Mesothelial cell of epicardium (in vitro differentiated cells): ENCODE measurements at places on chromosomes 2 and 18. TPM values are rescaled to one million over a fixed set of nuclear protein-coding genes. Genes with fewer than 3 reads are reported as not detected.

REV1 gene
- 52.5 to 58.7 TPM (median 53.3 TPM) in 3 replicates for total RNA-seq

FIGLA gene
- not detected in 3 replicates for total RNA-seq

MARCHF7 gene
- total RNA-seq: 128 to 133 TPM (median 131 TPM) in 3 replicates

KATNAL2 gene
- total RNA-seq: 7.0 to 8.9 TPM (median 8.9 TPM) in 3 replicates

XPO1 gene
- 197 to 219 TPM (median 214 TPM) in 3 replicates for total RNA-seq

TSPYL6 gene
- not detected in 3 replicates for total RNA-seq

DSG2 gene
- total RNA-seq: 98.0 to 102 TPM (median 98.4 TPM) in 3 replicates

GPR55 gene
- not detected in 3 replicates for total RNA-seq

GRCh38 chr2:6999211-6999877 is 82.1 kb downstream of the RNF144A start:
- H3K4me1 ChIP-seq: peaks cover 9% of the 10 kb centered on the region
- no peak overlapping the region for H3K4me3 ChIP-seq
- H3K27ac ChIP-seq: peak overlapping the region; percentile 59
- DNase-seq: no peak

DNA sequence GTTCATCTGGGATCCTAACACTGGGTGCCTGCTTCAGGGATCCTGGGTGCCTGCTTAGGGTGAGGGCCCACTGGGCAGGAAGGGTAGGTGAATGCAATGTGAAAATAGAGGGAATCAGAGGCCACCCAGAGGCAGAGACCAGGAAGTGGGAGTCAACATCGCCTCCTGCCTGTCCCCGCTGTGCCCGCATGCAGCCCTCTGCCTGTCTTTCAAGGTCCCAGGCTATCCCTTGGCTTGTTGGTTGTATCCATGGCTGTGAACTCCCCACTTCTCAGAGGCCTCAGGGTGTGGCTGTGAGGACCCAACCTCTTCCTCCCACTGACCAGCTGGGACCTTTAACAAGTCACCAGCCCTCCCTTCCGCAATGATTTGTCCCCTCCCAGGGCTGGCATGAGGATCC is 26.5 kb downstream of the PSD4 start:
- H3K27me3 ChIP-seq: no peaks in the 10 kb centered on the region
- peaks cover 7% of the 10 kb centered on the region for H3K4me1 ChIP-seq
- no peak for DNase-seq
- peak overlapping the region; percentile 73 for H3K4me3 ChIP-seq
- H3K27ac ChIP-seq: no peak overlapping the region
- H3K36me3 ChIP-seq: no peaks in the 10 kb centered on the region

GRCh38 chr2:223860809-223861738 is 23.7 kb upstream of the AP1S3 start:
- H3K27me3 ChIP-seq: no peaks in the 10 kb centered on the region
- DNase-seq: no peak
- no peak overlapping the region for H3K4me3 ChIP-seq
- H3K4me1 ChIP-seq: peaks cover 5% of the 10 kb centered on the region
- H3K27ac ChIP-seq: no peak overlapping the region

GRCh38 chr2:11750422-11750821 is 4.0 kb downstream of the LPIN1 start:
- no peaks in the 10 kb centered on the region for H3K36me3 ChIP-seq
- H3K4me3 ChIP-seq: no peak overlapping the region
- DNase-seq: no peak
- H3K27me3 ChIP-seq: no peaks in the 10 kb centered on the region
- peak overlapping the region; percentile 62 for H3K27ac ChIP-seq

DNA sequence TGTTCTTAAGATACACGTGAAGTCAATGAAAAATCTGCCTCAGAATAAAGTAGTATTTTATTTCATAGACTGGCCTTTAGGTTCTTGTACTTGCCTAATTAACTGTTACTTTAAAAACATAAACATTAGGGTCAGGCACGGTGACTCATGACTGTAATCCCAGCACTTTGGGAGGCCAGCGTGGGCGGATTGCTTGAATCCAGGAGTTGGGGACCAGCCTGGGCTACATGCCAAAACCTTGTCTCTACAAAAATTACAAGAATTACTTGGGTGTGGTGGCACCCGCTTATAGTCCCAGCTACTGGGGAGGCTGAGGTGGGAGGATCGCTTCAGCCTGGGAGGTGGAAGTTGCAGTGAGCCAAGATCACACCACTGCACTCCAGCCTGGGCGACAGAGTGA is 16.0 kb upstream of the SNORC start:
- no peak for DNase-seq
- peaks cover 30% of the 10 kb centered on the region for H3K36me3 ChIP-seq
- H3K4me3 ChIP-seq: no peak overlapping the region
- peaks cover 3% of the 10 kb centered on the region for H3K4me1 ChIP-seq

- H3K4me1 ChIP-seq: peaks cover 8% of the 10 kb centered on the region
- DNase-seq: no peak
- H3K4me3 ChIP-seq: no peak overlapping the region
- H3K27me3 ChIP-seq: peaks cover 21% of the 10 kb centered on the region
Observed at GRCh38 chr2:224997802-224998201, 44.5 kb downstream of the DOCK10 start.

- no peak for DNase-seq
- no peaks in the 10 kb centered on the region for H3K27me3 ChIP-seq
- H3K36me3 ChIP-seq: no peaks in the 10 kb centered on the region
Observed at GRCh38 chr2:64487256-64488049, 33.5 kb downstream of the LGALSL start.

DNA sequence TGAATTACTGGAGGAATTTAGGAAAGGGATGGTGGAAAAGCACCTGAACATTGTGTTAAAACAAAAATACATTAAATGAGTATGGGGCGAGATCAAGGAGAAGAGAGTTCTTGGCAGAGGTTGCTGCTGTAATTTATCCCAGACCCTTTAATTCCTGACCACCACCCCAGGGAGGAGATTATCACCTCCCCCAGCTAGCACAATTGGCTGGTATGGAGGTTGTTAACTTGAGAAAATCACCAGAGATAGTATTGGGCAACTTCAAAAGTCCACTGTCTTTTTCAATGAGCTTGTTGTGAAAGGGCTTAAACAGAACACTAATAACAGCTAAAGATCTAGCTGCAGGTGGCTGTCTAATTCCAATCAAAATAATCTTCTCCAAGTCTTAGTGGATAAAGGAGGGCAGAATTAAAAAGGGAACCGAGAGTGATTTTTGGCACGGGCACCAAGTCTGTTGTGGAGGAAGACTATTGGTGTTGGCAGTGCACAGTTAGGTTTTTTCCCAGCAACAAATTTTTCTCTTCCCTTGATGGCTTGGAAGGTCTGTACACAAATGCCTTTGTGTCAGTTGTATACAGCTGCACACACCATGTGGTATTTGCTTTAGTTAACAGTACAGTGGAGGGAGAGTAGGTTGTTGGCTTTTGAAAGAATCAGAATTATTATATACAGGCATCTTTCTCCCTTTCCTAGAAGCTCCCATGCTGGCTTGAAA is 289.5 kb downstream of the SLC4A3 start:
- no peak for DNase-seq
- H3K4me3 ChIP-seq: no peak overlapping the region
- H3K27ac ChIP-seq: no peak overlapping the region
- peaks cover 27% of the 10 kb centered on the region for H3K4me1 ChIP-seq
- H3K27me3 ChIP-seq: peaks cover 36% of the 10 kb centered on the region

DNA sequence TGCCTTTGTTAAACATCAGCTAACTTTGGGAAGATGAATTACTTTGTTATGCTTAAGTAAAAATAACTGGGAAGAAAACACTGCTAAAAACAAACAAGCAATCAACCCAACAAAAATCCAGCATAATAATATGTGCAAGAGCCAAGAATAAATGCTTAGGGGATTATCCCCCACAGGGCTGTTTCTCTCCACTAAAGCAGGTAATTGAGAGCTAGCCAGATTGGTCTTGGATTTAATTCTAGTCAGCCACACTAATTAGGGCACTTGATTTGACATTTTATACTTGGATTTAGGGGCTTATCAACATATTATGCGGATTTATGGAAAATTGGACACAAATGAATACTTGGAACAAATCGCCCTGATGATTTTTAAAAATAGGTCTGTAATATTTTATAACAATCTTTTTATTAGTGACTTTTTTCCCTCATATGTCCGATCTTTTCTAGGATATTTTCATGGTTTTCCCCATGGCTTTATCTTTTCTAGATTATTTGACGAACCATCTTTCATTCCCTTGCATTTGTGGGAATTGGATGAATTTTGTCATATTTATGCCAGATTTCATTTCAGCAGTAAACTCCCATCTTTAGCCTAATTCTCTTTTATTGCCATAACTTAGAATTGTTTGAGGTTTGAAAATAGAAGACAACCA is 199.1 kb upstream of the NXPH2 start:
- H3K4me3 ChIP-seq: no peak overlapping the region
- no peaks in the 10 kb centered on the region for H3K27me3 ChIP-seq
- no peak for DNase-seq
- no peak overlapping the region for H3K27ac ChIP-seq

GRCh38 chr2:182134201-182134600 is 148.5 kb downstream of the PPP1R1C start:
- peaks cover 38% of the 10 kb centered on the region for H3K4me1 ChIP-seq
- no peak for DNase-seq

GRCh38 chr2:120330946-120331822 is 14.8 kb upstream of the INHBB start:
- no peak overlapping the region for H3K4me3 ChIP-seq
- no peak overlapping the region for H3K27ac ChIP-seq
- no peaks in the 10 kb centered on the region for H3K4me1 ChIP-seq
- no peaks in the 10 kb centered on the region for H3K36me3 ChIP-seq

DNA sequence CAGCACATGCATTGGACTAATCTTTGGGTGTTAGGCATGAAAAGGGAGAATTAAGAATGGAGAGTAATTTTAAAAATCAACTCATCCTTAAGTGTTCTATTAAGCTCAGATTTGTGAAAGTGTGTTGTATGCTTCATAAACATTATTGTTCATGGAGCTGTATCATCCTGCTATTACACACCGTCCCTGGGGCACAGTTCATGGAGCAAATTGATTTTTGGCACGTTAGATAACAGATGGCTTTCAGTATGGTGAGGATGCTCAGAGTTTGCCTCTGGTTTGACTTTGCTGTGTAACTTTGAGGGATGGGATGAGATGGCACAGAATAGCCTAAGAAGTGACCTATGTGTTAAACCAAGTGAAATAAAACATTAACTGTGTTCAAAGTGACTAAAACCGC is 97.1 kb downstream of the MGAT5 start:
- H3K4me3 ChIP-seq: no peak overlapping the region
- DNase-seq: no peak
- no peaks in the 10 kb centered on the region for H3K27me3 ChIP-seq
- H3K4me1 ChIP-seq: peaks cover 10% of the 10 kb centered on the region

DNA sequence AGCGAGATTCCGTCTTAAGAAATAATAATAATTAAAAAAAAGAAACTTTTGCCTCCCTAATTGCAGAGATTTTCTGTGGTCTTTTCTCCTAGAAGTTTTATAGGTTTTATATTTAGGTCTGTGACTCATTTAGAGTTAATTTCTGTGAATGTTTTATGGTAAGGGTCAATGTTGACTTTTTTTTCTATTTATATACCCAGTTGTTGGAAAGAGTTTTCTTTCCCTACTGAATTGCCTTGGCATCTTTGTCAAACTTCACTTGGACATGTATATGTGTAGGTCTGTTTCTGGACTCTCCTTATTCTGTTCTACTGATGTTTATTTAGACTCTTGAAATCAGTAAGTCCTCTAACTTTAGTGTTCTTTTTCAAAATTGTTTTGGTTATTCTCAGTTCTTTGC is 5.5 kb downstream of the ZNF512 start:
- H3K27me3 ChIP-seq: no peaks in the 10 kb centered on the region
- peaks cover 37% of the 10 kb centered on the region for H3K36me3 ChIP-seq
- H3K27ac ChIP-seq: no peak overlapping the region
- no peak overlapping the region for H3K4me3 ChIP-seq

- H3K27me3 ChIP-seq: peaks cover 2% of the 10 kb centered on the region
- no peaks in the 10 kb centered on the region for H3K4me1 ChIP-seq
- no peak overlapping the region for H3K27ac ChIP-seq
- H3K4me3 ChIP-seq: no peak overlapping the region
Observed at GRCh38 chr2:180077295-180077906, 70.3 kb upstream of the CWC22 start.
